ENCODE measurements at places on chromosomes 11 and 22. TPM values are rescaled to one million over a fixed set of nuclear protein-coding genes. Genes with fewer than 3 reads are reported as not detected.

The SPON1 gene
- 3.1 TPM for polyA plus RNA-seq

The TMEM86A gene
- polyA plus RNA-seq = 0.88 TPM

The MS4A3 gene
- 0.37 TPM for polyA plus RNA-seq

The C22orf15 gene
- polyA plus RNA-seq = 1.2 TPM

The FOLR1 gene
- polyA plus RNA-seq = not detected

The RNH1 gene
- polyA plus RNA-seq = 164 TPM

The OR4D5 gene
- polyA plus RNA-seq = not detected

The APOA4 gene
- not detected for polyA plus RNA-seq

The ADORA2A gene
- 74.7 TPM for polyA plus RNA-seq

The ADAMTS8 gene
- not detected for polyA plus RNA-seq

The GGTLC2 gene
- polyA plus RNA-seq = not detected

The NAV2 gene
- not detected for polyA plus RNA-seq

- DNase-seq = no peak
Measured at GRCh38 chr11:94544646-94545263, 1.0 kb downstream of the FUT4 start.

GRCh38 chr11:113339929-113340589 is 25.7 kb downstream of the TTC12 start:
- no peak for DNase-seq

DNA sequence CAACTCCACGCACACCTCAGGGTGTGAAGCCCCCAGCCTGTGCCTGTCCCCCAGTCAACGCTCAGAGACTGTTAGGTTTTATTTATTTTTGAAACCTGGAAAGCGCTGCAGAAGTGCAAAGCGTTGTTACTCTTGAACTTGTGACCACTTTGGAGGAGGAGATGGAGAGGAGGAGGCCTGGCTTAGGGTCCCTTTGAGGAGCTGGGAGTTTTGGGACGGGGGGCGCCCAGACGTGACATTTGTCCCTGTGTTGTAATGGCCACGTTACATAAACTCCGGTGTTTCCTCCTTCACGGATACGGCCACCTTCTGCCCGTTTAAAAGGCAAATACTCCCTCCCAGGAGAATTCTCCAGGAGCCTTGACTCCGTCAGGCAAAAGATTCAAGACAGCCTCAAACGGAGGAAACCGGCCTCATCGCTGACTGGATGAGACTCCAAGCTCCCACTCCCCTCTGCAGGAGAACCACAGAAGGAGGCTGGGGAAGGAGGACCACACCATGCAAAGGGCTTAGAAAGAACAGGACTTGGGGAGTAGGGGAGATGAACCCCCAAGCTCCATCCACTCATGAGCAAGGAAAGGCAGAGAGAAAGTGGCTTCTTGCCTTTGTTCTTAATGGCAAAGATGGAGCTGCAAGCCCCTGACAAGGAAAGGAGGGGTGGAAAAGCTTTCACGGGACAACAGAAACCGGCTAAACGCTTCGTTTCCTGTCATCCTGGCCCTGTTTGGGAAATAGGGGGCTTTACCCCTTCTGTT is 630 bp downstream of the PIK3IP1 start:
- DNase-seq = no peak

DNA sequence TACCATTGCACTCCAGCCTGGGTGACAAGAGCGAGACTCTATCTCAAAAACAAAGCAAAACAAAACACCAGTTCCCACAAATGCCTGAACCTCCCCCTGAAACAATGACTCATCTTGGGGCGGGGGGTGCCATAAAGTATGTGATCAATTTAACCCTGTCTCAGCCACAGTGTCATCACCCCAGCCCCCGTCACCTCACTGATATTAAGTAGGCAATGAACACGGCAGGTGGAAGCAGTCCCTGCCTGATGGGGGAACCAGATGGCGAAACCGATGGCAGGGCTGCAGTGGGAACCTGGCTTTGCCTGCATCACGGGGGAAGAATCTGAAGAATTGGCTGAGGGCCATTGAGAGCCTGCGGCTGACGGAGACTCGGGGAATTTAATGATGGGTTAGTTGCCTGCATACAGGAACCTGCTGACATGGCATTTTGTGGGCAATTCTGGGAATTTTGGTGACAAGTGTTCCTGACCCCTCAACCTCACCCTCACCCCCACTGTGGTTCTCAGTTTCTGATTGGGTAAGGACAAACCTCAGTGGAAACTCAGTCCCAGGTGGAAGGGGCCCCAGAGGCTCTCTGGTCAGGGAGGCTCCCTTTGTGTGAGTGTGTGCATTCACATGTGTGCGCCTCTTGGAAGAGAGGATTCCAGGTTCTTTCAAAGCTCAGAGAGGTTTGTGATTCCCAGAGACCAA is 39.1 kb upstream of the SHISAL1 start:
- DNase-seq = no peak

GRCh38 chr11:102577182-102577581 is 46.6 kb upstream of the MMP7 start:
- DNase-seq = no peak

DNA sequence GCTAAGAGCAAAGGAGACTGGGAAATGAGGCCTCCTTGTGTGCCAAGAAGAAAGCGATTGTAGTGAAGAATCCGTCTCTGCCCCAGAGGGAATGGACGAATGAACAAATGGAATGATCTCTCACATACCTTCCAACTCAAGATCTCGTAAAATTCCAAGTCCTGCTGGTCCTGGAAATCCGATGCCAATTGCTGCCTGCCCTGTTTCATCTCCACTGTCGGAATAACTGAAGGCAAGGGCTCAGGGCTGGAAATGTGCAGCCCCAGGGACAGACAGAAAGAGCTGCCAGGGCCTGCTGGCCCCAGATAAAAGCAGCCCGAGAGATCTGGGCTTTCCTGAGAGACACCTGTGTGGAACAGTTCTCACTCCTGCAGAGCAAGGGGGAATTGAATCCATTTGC is 120.9 kb downstream of the MN1 start:
- DNase-seq = no peak

GRCh38 chr11:82906931-82907330 is 5.4 kb downstream of the DDIAS start:
- no peak for DNase-seq

GRCh38 chr11:11073996-11074395 is 216.1 kb upstream of the ZBED5 start:
- no peak for DNase-seq

DNA sequence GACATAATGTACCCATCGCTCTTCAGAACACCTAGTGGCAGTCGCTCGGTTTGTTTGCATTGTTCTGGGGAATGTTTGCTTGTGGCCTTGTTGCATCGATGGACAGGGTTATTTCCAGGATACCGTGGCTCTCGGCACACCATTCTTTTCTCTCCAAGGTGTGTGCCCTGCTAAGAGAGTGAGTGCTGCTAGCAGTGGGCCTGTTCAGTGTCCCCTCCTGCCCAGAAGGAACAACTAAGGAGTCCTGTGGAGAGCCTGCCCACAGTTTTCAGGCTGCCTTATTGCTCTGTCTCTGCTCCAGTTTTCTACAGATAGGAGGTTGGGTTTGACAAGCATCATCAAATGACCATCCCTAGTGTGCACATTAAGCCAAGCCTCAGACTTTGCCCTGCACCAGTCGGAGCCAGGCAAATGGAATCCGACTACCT is 1.4 kb downstream of the CRY2 start:
- no peak for DNase-seq

DNA sequence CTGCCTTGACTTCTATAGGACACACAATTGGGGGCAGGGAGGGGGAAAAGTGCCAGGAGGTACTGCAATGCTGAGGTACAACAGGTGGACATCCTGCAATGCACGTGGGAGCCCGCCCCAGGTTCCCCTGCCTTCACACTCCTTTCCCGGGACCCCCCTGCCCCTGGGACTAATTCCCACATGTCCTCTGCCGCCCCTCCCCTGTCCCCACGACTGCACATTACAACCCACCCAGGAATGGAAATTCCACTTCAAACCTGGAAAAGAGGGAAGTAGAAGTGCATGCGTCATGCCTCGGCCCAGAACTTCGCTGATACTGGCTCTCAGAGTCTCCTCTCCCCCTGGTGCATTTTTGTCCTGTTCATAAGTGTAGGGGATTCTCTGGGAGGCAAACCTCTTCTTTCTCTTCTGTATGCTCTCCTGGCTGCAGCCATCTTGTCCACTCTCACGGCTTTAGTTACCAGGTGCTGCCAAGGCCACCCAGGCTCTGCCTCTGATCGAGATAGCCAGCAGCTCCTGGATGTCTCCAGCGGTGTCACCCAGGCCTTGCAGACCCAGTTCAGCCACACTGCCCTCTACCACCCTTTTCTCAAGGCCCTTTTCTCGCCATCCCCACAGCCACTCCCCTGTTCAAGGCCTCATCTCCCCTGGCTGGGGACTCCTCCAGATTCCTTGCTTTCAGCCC is 43.7 kb downstream of the GDPD5 start:
- DNase-seq = no peak

GRCh38 chr22:16789860-16790493 is 35.2 kb downstream of the XKR3 start:
- DNase-seq = no peak

DNA sequence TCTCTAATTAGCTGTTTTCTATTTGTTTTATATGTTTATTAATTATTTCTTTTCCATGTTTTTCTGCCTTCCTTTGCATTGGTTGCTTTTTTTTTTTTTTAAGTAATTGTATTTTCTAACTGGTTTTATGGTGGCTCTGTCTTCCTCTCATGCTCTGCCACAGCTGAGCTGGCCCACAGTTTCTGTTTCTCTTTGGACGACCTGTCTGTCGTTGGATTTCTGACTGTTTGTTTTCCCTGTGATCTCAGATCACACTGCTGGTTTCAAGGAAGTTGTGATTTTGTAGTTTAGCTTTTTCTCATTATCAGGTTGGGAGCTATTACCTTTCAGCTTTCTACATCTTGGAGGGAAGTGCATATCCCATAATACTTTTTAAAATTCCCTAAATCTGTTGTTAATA is 15.9 kb upstream of the OR6M1 start:
- DNase-seq = no peak

GRCh38 chr11:19080579-19080993 is 20.1 kb upstream of the MRGPRX2 start:
- no peak for DNase-seq

DNA sequence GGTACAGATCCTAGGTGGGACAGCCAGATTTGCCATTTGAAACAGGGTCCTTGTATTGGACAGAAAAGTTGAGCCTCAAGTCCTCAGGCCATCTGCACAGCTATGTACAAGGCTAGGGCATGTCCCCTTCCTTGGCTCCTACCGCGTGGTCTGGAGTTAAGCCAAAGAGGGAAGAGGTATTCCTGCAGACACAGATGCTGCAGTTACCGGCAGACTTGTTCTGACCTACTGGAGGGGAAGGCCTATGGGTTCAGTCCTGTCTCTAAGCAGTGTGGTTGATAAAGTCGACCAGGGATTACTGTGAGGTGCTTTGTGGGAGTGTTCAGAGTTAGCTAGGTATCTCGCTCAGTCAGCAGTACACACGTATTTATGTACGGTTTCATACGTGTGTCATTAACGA is 180.6 kb downstream of the ADAMTS15 start:
- no peak for DNase-seq

DNA sequence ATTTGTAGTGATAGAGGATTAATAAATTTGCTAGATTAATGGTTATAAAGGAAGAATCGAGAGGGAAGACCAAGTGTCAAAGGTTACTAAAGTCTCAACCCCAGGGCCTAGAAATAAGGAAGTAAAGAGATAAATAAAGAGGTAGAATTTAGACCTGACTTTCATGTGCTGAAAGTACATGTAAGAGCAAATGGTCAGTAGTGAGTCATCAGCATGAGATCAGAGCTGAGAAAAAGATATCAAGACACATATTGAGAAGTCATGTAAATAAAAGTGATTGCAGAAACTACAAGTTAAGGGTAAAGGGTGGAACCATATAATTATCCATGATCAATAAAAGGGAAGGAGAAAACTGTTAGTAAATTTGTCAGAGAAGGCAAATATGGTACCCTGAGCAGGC is 1.4 kb upstream of the OR8B8 start:
- DNase-seq = no peak

DNA sequence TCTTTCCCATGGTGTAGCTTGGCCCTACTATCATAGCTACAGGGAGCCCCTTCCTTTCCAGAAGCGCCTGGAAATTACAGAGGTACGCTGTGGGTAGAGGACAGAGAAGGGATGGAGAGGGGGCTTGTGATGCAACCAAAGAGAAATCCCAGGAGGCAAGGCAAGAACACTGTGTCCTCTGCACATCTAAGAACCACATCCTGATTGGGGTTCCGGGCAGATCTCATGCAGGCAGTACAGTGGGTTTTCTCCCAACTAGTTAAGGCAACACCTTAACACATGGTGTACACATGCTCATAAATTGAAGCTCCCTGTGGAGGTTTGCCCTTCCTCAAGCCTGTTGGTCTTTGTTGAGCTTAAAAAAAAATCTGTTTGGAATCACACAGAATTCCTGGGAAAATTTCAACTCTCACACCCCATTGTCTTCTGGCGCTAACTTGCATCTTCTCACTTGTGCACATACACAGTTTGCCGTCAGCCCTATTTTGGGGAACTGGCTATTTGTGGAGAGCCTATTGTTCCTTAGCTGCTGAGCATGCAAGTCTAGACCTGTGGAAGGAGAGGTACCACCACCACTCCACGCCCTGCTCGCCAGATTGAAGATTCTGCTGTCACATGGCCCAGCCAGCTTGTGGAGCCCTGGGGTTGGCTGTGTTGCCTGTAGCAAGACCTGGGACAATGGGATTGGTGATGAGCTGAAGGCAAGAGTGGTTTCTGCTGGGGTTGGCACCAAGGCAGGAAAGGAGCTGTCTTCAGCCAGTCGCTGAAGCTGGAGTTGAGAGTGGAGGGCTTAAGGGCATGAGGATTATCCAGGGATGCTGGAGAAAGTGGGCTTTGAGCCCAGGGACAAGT is 52.4 kb downstream of the ALX4 start:
- no peak for DNase-seq

DNA sequence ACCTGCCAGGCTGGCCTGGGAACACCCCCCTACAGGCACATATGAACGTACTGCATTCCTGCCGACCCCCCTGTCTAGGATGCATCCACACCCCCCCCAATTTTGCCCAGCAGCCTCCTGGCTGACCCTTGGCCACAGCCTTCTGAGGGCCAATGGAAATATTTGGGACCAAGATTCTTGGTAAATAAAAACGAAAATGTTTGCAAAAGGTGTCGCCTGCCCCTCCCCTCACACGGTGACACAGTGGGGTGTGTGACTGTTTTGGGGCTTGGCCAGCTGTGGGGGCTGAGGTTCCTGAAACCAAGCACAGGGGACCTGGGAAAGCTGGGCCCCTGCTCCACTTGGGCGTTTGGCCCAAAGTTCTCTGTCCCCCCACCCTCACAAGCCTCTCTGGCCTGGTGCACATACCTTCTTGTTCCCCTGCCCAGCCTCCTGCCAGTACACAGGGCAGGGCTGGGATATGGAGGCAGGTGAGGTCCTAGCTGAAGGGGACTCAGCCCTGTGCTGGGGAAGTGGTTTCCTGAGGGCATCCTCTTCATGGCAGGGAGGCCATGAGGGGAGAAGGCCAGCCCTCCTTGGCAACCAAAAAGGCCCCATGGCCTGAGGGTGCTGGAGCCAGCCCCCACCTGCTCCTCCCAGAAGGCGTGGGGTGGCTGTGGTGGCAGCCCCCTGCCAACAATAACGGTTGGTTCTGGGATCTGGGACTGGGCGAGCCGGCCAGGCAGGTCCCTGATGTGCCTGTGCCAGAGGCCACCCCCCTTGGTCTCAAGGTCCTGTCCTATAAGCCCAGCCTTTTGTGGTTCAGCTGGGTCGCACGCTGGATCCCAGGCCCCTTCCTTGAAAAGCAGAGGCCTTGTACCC is 2.1 kb upstream of the CRACR2B start:
- no peak for DNase-seq

All from CD4-positive, alpha-beta memory T cell (primary cell).